ENCODE measurements at places on chromosomes 6 and 20. TPM values are rescaled to one million over a fixed set of nuclear protein-coding genes. Genes with fewer than 3 reads are reported as not detected.

SDCBP2 gene
- 10.2 TPM for total RNA-seq

FAM209B gene
- not detected for total RNA-seq

GRCh38 chr20:1856424-1856823 lies 38.8 kb upstream of the SIRPA start:
- H3K4me3 ChIP-seq = no peak overlapping the region
- H3K27ac ChIP-seq = no peak overlapping the region
- no peaks in the 10 kb centered on the region for H3K4me1 ChIP-seq
- no peak for DNase-seq
- no peaks in the 10 kb centered on the region for H3K36me3 ChIP-seq

DNA sequence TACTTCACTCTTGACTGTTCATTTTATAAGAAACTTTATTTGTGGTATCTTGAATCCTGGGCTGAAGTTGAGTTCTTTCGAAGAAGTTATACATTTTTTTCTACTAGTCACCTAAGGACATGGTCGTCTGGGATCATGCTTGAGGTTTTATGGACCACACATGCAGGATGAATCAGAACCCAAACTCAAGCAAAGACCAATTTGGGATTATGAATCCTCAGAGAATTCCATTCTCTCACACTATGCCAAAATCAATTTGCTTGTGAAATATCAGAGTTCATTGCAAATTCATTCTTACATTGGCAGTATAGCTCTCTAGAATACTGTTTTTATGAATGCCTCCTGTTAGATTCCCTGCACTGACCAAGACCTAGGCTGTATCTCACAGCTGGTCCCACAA lies 114.3 kb upstream of the HDAC2 start:
- H3K4me3 ChIP-seq = no peak overlapping the region
- no peaks in the 10 kb centered on the region for H3K4me1 ChIP-seq
- H3K27me3 ChIP-seq = no peaks in the 10 kb centered on the region
- no peaks in the 10 kb centered on the region for H3K36me3 ChIP-seq
- H3K27ac ChIP-seq = no peak overlapping the region

DNA sequence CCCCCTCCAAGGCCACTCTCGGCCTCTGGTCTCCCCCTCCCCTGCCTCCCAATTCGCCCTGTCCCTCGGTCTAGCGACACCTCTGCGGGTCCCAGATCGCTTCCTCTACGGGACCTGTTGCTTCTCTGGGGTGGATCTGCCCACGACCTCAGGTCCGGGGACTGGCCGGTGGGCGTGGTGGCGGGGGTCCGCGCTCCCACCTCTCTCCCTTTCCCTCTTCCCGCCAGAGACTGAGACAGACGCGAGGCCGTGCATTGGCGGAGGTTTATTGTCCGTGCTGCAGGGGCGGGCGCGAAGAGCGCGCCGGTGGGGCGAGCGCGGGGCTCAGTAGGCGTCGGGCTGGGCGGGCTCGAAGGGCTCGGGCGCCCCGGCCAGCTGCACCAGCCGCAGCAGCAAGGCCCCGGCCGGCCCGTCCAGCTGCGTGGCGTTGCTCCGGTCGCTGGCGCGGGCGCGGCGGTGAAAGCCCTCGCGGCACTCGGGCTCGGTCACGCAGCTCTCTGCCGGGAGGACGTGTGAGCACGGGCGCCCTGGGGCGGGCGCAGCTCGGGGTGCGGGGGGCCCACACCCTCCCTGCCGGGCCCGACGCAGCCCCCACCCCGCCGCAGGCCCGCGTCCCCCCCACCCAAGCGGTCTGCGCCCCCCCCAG lies 2.1 kb downstream of the AVP start:
- peak overlapping the region; percentile 62 for H3K4me3 ChIP-seq
- H3K27ac ChIP-seq = no peak overlapping the region
- peaks cover 12% of the 10 kb centered on the region for H3K27me3 ChIP-seq
- H3K4me1 ChIP-seq = peaks cover 3% of the 10 kb centered on the region

DNA sequence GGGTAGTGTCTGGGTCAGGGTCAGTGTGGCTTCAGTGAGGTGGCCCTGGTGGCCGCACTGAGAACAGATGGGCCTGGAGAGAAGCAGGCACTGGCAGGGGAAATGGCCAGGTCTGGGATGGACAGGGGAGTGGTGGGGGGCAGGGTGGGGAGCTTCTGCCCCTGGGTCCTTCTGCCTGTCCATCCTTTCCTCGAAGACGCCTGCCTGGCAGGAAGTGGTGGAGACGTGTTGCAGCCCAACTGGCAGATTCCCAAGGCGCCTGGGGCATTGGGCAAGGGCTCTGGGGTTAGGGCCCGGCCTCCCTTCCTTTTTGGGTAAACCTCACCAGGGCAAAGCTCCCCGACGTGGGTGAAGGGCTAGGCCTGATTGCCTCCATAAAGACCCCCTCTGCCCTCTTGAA lies 10.4 kb downstream of the SRC start:
- peak overlapping the region; percentile 75 for H3K27ac ChIP-seq
- no peaks in the 10 kb centered on the region for H3K27me3 ChIP-seq
- H3K4me3 ChIP-seq = peak overlapping the region; percentile 37
- no peaks in the 10 kb centered on the region for H3K36me3 ChIP-seq

DNA sequence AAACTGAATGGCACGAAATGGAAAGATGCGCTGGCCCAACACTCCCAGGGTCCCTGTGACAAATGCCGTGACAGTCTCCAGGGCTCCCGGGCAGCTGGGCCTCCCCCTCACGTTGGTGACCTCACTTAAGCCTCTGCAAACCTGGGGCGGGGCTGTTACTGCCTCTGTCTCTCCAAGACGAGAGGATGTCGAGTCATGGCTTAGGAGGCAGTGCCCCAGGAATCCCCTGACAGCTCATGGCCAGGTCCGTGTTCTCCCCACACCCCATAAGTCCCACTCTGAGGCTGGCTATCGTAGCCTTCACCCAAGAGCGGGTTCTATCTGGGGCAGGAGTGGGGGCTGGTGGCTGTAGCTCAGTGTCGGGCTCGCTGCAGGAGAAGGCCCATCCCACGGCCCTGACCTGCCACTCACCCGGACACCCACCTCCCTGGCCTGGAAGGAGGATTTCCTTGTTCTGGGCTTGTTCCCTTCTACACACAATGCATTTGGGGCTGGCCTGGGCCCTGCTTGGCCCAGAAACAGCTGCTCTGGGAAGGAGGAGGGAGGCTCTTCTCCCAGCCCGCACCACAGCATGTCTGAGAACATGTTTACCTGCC lies 5.6 kb upstream of the RPS21 start:
- no peaks in the 10 kb centered on the region for H3K36me3 ChIP-seq
- no peak overlapping the region for H3K27ac ChIP-seq
- no peak for DNase-seq

DNA sequence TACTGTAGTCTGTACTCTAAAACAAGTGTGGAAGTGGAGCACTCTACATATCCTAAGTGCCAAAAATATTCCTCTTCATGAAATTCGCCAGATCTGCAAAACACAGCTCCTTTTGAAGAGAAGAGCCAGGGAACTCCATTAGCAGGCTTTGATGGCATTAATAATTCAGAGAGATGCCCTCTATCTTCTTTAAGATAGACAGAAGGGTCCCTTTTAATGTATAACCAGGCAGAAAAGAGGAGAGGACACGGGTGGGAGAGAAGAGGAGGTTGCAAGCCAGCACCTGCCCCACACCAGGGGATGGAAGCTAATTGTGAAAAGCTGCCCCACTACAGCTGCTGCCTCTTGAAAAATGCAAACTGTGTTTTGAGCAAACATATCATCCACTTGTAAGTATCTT lies 3.7 kb upstream of the RFPL4B start:
- DNase-seq = no peak
- H3K27ac ChIP-seq = no peak overlapping the region
- H3K4me3 ChIP-seq = no peak overlapping the region
- H3K36me3 ChIP-seq = no peaks in the 10 kb centered on the region
- H3K27me3 ChIP-seq = no peaks in the 10 kb centered on the region

DNA sequence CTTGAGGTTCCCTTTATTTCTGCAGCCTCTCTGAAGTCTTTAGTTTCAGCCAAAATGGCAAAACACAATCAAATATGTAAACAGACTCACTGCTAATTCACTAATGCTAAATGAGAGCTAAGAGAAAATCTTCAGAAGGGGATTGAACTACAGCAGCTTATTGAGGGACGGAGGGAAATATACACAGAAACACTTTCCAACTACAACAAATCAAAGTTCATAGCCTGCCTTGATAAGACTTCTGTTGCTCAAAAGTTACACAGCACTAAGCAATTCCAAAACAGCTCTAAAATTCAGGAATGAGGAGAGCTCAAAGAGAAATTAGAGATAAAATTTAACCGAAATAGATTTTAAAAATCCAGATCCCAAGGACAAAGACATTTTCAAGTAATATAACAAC lies 1.7 kb downstream of the TCP11 start:
- no peak overlapping the region for H3K4me3 ChIP-seq
- no peaks in the 10 kb centered on the region for H3K36me3 ChIP-seq
- no peaks in the 10 kb centered on the region for H3K4me1 ChIP-seq
- DNase-seq = no peak

DNA sequence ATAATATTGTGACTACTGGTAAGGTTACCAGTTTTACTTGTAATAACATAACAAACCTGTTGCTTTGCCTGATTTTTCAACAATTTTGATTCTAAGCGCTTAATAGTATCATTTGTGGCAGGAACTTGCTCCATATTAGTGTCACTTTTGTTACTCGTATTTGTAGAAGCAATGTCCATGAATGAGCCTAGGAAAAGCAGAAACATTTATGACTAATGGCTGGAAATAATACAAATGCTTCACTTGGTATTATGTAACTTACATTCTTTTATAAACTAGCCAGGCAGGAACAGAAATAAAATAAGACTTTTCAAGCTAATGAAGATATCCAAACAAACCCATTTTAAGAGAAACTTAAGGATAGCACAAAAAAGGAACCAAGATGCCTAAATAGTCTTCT lies 38.9 kb downstream of the MAP3K7 start:
- H3K27ac ChIP-seq = no peak overlapping the region
- no peaks in the 10 kb centered on the region for H3K4me1 ChIP-seq
- H3K4me3 ChIP-seq = no peak overlapping the region
- no peak for DNase-seq
- H3K27me3 ChIP-seq = no peaks in the 10 kb centered on the region
- H3K36me3 ChIP-seq = peaks cover 32% of the 10 kb centered on the region

RAD21L1 gene
- total RNA-seq = not detected

DNA sequence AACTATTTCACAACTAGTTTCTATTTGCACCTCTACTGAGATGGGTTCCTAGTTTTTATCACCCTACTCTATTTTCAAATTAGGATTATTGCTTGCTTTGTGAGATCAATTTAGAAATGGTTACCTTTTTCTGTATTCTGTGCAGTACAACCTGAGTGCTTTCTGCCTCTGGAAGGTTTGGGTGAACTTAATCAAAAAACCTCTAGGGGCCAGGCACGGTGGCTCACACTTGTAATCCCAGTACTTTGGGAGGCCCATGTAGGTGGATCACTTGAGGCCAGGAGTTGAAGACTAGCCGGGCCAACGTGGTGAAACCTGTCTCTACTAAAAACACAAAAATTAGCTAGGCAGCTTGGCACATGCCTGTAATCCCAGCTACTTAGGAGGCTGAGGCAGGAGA lies 63.3 kb downstream of the SCAF8 start:
- no peak overlapping the region for H3K27ac ChIP-seq
- DNase-seq = no peak
- H3K27me3 ChIP-seq = no peaks in the 10 kb centered on the region
- H3K4me3 ChIP-seq = no peak overlapping the region
- no peaks in the 10 kb centered on the region for H3K4me1 ChIP-seq
- H3K36me3 ChIP-seq = peaks cover 14% of the 10 kb centered on the region

BPI gene
- 4.1 TPM for total RNA-seq

All from thoracic aorta (tissue), 2 donors.